ENCODE measurements at places on chromosomes 6 and 20.

DNA sequence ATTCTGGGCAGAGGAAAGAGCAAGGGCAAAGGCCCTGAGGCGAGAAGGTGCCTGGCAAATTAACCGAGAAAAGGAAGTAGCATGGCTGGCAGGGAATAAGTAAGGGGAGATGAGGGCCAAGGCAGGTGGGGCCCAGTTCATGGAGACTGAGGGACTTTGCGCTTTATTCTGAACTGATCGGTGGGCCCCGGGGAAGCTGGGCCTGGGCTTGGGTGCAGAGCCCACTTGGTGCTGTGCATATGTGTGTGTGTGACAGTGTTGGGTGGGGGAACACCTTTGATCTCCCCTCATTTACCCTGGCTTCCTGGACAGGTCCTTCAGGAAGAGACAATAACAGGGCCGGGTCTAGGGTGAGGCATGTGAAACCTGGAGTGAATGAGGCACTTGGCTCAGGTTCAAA lies 2.9 kb upstream of the MDFI start:
- H3K4me1 ChIP-seq, result peaks cover 6% of the 10 kb centered on the region
- H3K27ac ChIP-seq, result no peak overlapping the region
- ATAC-seq, result no peak
- H3K36me3 ChIP-seq, result no peaks in the 10 kb centered on the region
- no peak overlapping the region for H3K4me3 ChIP-seq

GRCh38 chr6:155185544-155185943 lies 78.3 kb upstream of the CLDN20 start:
- H3K4me1 ChIP-seq, result peaks cover 51% of the 10 kb centered on the region
- H3K4me3 ChIP-seq, result peak overlapping the region; percentile 18
- H3K36me3 ChIP-seq, result no peaks in the 10 kb centered on the region
- peak overlapping the region; percentile 7 for H3K27ac ChIP-seq

DNA sequence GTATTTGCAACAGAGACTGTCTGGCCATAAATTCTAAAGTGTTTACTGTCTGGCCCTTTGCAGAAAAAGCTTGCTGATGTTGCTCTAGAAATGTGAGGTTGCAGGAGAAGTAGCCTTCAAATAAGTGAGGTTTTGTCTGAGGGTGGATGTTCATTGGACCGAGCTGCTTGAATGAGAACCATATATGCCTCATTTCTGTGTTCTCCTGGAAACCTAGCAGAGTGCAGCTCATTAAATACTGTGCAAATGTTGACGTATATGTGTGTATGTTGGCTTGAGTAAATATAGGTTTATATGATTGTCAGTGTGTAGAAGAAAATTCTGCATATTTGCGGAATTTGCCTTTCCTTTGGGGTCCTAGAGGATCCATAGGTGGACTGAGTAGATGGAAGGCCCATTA lies 39.0 kb downstream of the CHMP4B start:
- no peak for ATAC-seq
- peaks cover 32% of the 10 kb centered on the region for H3K4me1 ChIP-seq
- H3K36me3 ChIP-seq, result peaks cover 66% of the 10 kb centered on the region

DNA sequence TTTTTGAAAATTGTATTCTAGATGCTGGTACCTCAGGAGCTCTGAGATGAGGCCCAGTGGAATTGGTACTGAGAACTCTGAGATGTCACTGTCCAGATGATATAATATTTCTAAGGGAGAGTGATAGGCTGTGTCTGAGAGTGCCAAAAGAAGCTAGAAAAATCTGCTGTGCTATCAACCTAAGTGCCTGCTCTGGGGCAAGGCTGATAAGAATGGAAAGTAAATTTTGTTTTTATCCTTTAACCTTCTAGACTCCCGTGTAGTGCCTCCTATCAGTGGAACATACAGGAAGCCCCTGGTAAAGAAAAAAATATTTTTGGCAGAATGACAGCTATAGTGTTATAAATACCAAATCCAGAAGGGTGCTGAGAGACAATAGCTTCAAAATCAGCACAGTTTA lies 348.2 kb downstream of the TFAP2B start:
- H3K27ac ChIP-seq, result no peak overlapping the region

GRCh38 chr6:152879681-152880080 lies 103.2 kb downstream of the FBXO5 start:
- H3K4me3 ChIP-seq, result no peak overlapping the region
- no peak overlapping the region for H3K27ac ChIP-seq
- peaks cover 5% of the 10 kb centered on the region for H3K4me1 ChIP-seq
- H3K36me3 ChIP-seq, result no peaks in the 10 kb centered on the region

DNA sequence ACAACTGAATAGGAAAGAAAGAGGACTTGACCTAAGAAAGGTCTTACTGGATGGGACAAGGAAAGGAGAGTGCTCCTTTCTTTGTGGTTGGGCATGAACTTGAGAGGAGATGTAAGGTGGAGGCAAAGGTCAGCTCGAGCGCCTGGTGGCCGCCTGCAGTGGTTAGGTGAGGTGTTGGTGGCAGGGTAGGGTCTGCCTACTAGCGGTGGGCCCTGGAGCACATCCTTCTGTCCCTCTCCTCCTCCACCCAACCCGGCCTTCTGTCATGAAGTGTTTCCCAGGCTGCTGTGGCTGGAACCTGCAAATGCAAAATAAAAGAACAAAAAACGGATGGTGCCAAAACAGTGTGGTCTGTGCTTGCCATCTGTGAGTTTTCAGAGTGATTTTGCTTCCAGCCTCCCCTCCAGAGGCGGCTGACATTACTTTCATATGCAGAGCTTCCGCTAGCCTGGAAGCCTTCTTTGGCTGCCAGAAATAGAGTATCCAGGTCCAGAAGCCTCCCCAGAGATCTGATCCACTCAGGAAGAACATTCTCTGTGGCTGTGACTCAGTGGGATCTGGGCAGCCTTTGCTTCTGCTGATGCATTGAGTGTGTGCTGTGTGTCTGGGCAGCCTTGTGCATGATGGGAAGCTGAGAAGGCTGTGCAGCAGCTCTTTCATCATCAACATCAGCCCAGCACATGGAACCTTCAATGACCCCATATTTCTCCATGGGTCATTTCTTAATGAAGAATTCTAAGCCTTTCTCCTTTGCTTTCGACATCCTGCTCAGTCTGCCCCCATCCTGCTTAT lies 79.8 kb upstream of the FAM184A start:
- no peaks in the 10 kb centered on the region for H3K36me3 ChIP-seq
- H3K27ac ChIP-seq, result no peak overlapping the region
- peaks cover 20% of the 10 kb centered on the region for H3K27me3 ChIP-seq
- no peak for ATAC-seq
- H3K4me3 ChIP-seq, result no peak overlapping the region
- H3K4me1 ChIP-seq, result peaks cover 4% of the 10 kb centered on the region

GRCh38 chr6:127457456-127458064 lies 1.6 kb downstream of the KIAA0408 start:
- no peaks in the 10 kb centered on the region for H3K27me3 ChIP-seq
- no peak overlapping the region for H3K27ac ChIP-seq
- ATAC-seq, result no peak
- no peaks in the 10 kb centered on the region for H3K4me1 ChIP-seq

DNA sequence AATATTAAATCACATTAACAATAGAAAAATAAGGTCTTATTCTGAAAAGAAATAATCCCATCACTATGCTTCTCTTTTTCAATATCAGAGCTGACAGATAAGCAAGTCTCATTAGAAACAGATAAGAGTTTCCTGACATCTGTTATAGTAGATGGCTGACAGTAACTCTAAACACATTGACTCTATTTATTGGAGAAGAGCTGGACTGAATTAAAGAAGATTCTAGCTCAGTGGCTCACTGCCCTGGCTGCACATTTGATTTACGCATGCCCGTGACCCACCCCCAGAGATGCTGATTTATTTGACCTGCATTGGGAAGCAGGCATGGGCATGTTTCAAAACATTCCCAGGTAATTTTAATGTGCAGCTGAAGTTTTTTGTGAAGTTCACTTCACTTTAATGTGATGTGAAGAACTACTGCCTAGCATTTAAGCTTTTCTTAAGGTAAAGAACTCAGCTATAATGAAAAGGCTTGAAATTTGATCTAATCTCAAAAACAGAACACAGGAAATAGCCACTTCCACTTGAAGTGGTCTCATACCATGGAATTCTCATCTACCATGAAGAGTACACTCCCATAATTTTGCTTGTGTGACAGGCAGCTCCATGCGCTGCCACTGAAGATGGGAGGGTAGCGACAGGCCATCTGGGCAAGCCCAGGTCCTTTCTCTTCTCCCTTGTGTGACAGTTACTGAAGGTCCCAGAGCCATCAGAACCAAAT lies 162.3 kb downstream of the TPBG start:
- ATAC-seq, result no peak
- no peaks in the 10 kb centered on the region for H3K4me1 ChIP-seq
- H3K4me3 ChIP-seq, result no peak overlapping the region
- H3K27me3 ChIP-seq, result no peaks in the 10 kb centered on the region
- no peak overlapping the region for H3K27ac ChIP-seq

GRCh38 chr6:16519265-16520242 lies 241.7 kb downstream of the ATXN1 start:
- peaks cover 84% of the 10 kb centered on the region for H3K36me3 ChIP-seq
- no peak overlapping the region for H3K4me3 ChIP-seq
- H3K27ac ChIP-seq, result no peak overlapping the region
- no peak for ATAC-seq
- H3K27me3 ChIP-seq, result no peaks in the 10 kb centered on the region

DNA sequence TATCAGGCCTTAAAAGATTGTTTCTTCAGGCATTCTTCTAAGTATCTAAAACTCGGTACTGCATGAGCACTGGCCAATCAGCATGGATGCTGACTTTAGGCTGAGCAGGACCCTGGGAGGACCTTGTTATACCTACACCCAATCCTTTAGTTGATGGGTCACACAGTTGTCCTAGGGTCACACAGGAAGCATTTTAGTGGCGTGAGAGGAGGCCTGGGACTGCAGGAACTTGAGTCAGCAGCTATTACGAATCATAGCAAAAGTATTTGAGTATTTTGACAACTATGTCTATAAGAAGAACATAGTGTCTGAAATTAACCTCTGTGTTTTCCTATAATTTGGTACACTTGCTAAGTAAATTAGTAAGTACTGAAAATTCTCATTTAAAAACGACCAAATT lies 741.4 kb downstream of the HACE1 start:
- H3K4me1 ChIP-seq, result no peaks in the 10 kb centered on the region
- ATAC-seq, result no peak
- H3K4me3 ChIP-seq, result no peak overlapping the region
- no peak overlapping the region for H3K27ac ChIP-seq

- ATAC-seq, result peak; percentile 54
- no peaks in the 10 kb centered on the region for H3K36me3 ChIP-seq
- peaks cover 22% of the 10 kb centered on the region for H3K4me1 ChIP-seq
- no peaks in the 10 kb centered on the region for H3K27me3 ChIP-seq
Observed at GRCh38 chr6:36559011-36559793, 11.9 kb upstream of the STK38 start.

GRCh38 chr6:138028893-138029292 lies 78.3 kb downstream of the PERP start:
- no peak for ATAC-seq
- H3K27me3 ChIP-seq, result peaks cover 5% of the 10 kb centered on the region
- no peak overlapping the region for H3K27ac ChIP-seq
- no peaks in the 10 kb centered on the region for H3K4me1 ChIP-seq
- no peaks in the 10 kb centered on the region for H3K36me3 ChIP-seq

- H3K27me3 ChIP-seq, result no peaks in the 10 kb centered on the region
- H3K27ac ChIP-seq, result no peak overlapping the region
- no peak overlapping the region for H3K4me3 ChIP-seq
Observed at GRCh38 chr6:138647006-138647405, 126.6 kb upstream of the CCDC28A start.
